A549 treated with RU486 at 1 μM for 4 hours (cell line): ENCODE measurements at places on chromosomes 6 and 20. TPM values are rescaled to one million over a fixed set of nuclear protein-coding genes. Genes with fewer than 3 reads are reported as not detected.

Gene HFE
- total RNA-seq = 8.9 to 13.3 TPM (median 12.2 TPM) in 5 replicates

Gene CDH22
- 0.06 TPM in 1 of 5 replicates, not detected in the others for total RNA-seq

Gene FOXQ1
- total RNA-seq = 3.5 to 7.5 TPM (median 6.7 TPM) in 5 replicates

Gene AAR2
- total RNA-seq = 40.6 to 43.8 TPM (median 42.3 TPM) in 5 replicates

Gene NKX2-2
- total RNA-seq = not detected in 5 replicates

Gene RAB44
- total RNA-seq = 0.02 to 0.06 TPM (median 0.04 TPM) in 4 of 5 replicates, not detected in the other

Gene ZDHHC14
- total RNA-seq = 2.2 to 4.1 TPM (median 3.2 TPM) in 5 replicates

Gene RAMACL
- 0.09 to 0.18 TPM in 2 of 5 replicates, not detected in the others for total RNA-seq

Gene HLA-DRA
- total RNA-seq = not detected in 5 replicates

Gene PLCB4
- total RNA-seq = 10.9 to 15.4 TPM (median 13.2 TPM) in 5 replicates

Gene KCNK5
- total RNA-seq = 1.0 to 1.7 TPM (median 1.4 TPM) in 5 replicates
